Astrocyte of the hippocampus (primary cell): ENCODE measurements at places on chromosomes 2 and 18.

DNA sequence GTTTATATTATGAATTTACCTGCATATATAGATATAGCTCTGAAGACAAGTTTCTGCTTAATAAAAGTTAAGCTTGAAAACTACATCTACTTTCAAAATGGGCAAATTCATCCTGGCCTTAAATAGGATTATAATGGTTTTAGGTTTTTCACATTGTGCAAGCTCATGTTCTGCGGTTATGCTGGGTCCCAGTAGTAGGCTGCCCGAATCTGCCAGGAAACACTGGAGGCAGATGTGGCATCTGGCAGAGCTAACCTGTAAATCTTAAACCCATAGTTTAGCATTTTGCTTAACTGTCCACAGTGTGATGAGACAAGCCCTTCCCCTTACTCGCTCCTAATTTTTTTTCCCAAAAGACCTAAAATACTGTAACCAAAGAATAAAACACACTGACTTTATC lies 234.2 kb downstream of the TCF4 start:
- DNase-seq = peak; percentile 55

- no peak for DNase-seq
Observed at GRCh38 chr18:41501848-41502247, 453.2 kb upstream of the PIK3C3 start.

- DNase-seq = no peak
Observed at GRCh38 chr2:25073914-25074313, 32.0 kb downstream of the EFR3B start.

- DNase-seq = no peak
Observed at GRCh38 chr2:120561379-120562035, 174.2 kb upstream of the GLI2 start.

DNA sequence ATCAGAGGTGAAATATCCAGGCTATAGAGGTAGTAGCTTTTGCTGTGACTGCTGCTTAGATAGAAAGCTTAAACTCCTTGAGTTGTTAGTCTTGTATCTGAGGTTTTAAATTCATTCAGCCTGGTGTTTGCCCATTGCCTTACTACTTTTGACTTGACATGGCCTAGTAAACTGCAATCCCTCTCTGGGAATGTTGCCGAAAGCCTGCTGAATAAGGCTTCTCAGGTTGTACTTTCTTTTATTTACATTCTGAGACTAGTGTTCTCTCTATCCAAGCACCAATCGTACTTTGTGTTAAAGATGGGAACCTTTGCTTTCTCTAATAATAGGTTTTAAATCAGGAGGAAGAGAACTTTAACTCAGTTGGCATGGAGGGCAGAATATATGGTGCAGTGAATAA lies 357.6 kb upstream of the CWC22 start:
- DNase-seq = no peak

GRCh38 chr2:168528016-168528415 lies 71.9 kb downstream of the CERS6 start:
- no peak for DNase-seq

GRCh38 chr2:222745836-222746559 lies 74.5 kb downstream of the MOGAT1 start:
- peak; percentile 44 for DNase-seq

GRCh38 chr2:137091704-137092103 lies 326.4 kb downstream of the THSD7B start:
- DNase-seq = no peak

DNA sequence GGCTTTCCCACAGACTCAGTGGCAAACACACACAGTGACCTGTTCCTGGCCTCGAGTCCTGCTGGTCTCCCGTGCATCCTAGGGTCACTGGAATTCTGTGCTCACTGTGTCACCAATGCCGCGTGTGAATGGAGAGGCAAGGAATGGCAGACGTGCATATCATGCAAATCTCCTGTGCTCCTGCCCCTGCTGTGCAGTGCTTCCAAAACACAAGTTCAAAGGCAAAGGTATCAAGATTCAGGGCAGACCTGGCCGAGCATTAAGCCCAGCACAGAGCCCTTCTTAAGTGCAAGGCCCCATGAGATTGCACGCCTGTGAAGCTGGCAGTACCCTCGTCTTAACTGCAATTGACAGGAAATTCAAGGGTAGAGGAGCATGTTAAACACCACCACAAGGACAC lies 129.1 kb downstream of the NDUFA10 start:
- DNase-seq = no peak

- no peak for DNase-seq
Observed at GRCh38 chr18:23648940-23649607, 13.6 kb downstream of the ANKRD29 start.

DNA sequence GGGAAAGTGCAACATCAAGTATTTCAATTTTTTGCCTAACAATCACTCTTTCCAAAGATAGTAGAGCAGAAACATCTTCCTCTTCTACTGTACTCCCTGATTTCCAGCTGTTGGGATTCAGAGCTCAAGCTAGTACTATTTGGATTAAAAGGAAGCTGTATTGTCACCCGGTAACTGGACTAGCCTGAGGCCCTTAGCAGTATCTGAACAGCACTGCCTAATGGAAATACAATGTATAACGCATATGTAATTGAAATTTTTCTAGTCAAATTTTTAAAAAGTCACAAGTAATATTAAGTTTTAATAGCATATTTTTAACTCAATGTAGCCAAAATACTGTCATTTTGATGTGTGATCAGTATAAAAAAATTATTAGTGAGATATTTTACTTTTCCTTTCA lies 86.2 kb downstream of the COX7A2L start:
- DNase-seq = no peak

GRCh38 chr2:71853858-71854257 lies 293.8 kb downstream of the CYP26B1 start:
- no peak for DNase-seq

GRCh38 chr2:89780318-89780717 lies 1088.8 kb downstream of the RPIA start:
- DNase-seq = no peak

- no peak for DNase-seq
Observed at GRCh38 chr18:52437161-52437560, 97.2 kb downstream of the DCC start.

- DNase-seq = peak; percentile 89
Observed at GRCh38 chr18:54828281-54828881, at the start of gene RAB27B. RAB27B (plus strand) TSS chr18:54828477; CDS start chr18:54877586, 49,109 bp downstream.

- DNase-seq = no peak
Observed at GRCh38 chr2:55715626-55716025, 22.0 kb upstream of the PNPT1 start.

DNA sequence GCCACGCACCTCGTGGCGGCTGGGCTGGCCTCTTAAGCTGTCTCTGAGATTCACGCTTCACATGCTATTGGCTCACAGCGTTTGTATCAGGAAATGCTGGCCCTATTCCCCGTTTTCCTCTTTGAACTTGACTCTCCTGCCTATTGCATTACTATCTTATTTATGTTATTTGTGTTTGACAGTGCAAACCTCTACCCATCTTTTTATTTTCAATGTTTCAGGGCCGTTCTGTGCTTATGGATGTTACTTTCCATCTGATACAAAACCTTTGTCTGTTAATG lies 149.9 kb upstream of the TWIST2 start:
- no peak for DNase-seq

DNA sequence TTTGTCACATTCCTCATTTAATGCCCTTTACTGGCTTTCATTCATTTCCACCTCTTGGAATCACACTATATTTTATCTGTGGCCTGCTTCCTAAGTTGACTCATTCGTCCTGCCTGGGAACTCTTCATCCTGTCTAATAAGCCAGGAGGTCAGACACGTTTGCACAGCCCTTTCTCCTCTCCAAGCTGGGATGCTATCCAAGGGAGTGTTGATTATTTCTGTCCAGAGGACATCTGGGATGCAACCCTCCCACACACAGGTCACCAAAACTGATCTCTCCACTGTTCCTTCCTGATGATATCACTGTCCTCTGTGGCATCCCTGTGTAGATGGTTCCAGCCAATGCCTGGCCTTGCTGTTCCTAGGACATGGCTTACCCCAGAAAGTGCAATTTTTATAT lies 79.8 kb upstream of the NOSTRIN start:
- DNase-seq = no peak

DNA sequence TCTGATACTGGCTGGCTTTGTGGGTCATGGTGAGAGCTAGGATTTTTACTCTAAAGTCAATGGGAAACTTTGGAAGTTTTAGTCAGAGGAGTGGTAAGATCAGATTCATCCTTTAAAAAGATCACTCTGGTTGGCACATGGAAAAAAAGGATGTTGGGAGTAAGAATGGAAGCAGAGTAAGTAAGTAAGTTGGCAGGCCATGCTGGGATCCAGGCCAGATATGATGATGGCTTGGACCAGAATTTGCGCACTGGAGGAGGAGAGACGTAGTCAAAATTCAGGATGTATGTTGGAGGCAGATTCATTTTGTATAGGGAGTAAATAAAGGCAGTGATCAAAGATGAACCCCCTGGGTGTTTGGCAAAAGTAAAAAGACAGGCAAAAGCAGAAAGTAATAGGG lies 283.3 kb upstream of the THSD7B start:
- DNase-seq = no peak

GRCh38 chr2:20625491-20626391 lies 25.2 kb downstream of the HS1BP3 start:
- no peak for DNase-seq

DNA sequence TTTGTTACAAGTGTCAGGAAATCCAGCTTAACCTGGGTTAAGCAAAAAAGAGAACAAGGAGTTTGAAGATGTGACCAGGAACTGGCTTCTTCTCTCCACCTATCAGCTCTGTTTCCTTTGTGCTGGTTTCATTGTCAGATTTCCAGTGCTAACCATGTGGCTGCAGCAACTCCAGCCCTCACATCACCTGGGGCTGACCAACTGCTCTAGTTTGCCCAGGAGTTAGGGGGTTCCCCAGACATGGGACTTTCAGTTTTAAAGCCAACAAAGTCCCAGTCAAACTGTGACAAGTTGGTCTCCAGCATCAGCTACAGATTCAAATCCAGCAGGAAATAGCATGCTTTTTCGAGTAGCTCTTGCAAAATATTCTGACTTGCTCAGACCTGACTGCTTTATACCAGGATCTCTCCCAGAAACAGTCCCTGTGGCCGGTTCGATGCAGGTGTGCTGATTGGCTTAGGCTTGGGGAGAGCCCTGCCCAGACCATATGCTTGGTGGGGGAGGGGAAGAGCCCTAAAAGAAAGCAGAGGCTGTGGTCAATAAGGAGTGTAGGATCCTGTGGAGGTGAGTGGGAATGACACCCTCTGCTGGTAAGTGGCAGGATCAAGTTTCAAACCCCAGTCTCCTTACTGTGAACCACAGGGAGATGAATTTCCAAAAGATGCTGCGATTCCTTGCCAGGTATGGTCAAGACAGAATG lies 49.5 kb downstream of the KCNE4 start:
- DNase-seq = peak; percentile 45

- no peak for DNase-seq
Observed at GRCh38 chr18:6865251-6865650, 135.7 kb downstream of the ARHGAP28 start.

- no peak for DNase-seq
Observed at GRCh38 chr2:29412197-29412925, 297.1 kb downstream of the CLIP4 start.

- peak; percentile 54 for DNase-seq
Observed at GRCh38 chr2:206092297-206092696, 6.3 kb upstream of the INO80D start.

DNA sequence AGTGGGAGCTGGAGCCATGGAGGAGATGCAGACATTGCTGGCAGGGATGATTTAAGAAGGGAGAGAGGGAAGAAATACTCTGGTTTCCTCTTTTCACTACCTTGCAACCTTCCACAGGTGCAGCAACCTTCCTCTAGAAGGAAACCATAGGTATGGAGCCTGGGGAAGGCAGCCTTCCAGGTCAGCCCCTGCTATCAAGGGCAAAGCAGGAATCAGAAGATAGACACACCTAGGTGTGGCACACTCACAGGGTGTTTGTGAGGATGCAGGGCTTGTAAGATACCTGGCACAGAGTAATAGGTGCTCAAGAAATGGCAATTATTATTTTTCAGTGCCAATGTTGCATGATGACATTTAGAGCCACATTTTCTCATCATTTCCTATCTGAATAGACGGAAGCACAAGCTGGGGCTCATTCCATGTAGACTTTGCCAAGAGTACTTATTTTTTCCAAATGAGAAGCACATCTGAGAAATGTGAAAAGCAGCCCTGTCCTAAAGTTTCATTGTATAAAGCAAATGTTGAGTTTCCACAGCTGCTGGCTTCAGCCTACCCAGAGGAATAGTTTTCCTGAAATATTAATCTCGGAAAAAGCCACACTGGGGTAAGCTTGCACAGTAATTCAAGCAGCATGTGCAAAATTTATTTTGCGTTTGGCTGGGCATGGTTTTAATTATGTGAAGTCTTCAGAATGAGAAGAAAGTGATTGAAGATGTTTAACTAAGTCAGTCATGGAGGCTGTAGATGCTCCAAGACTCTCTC lies 20.6 kb downstream of the EVA1A start:
- no peak for DNase-seq

DNA sequence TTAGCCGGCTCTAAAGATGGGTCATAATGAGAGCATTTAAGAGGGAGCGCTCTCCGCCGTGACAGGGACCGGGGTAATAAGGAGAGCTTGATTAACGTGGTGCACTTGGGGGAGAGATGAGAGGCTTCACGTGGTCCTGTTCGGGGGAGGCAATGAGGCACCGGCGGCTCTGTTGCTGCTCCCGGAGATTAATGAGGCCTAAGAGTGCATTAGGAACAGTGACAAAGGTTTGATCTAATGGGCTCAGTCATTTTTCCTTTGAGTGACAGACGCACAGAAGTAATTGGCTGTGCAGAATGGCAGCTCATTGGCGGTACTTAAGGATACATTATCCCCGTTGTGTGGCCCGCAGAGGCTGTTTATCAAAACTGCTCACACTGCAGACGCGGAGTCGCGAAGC lies 250.7 kb downstream of the GBX2 start:
- peak; percentile 6 for DNase-seq

- no peak for DNase-seq
Observed at GRCh38 chr2:45700407-45701013, 49.0 kb downstream of the PRKCE start.

- peak; percentile 38 for DNase-seq
Observed at GRCh38 chr2:162478721-162479129, 134.8 kb downstream of the GCA start.

DNA sequence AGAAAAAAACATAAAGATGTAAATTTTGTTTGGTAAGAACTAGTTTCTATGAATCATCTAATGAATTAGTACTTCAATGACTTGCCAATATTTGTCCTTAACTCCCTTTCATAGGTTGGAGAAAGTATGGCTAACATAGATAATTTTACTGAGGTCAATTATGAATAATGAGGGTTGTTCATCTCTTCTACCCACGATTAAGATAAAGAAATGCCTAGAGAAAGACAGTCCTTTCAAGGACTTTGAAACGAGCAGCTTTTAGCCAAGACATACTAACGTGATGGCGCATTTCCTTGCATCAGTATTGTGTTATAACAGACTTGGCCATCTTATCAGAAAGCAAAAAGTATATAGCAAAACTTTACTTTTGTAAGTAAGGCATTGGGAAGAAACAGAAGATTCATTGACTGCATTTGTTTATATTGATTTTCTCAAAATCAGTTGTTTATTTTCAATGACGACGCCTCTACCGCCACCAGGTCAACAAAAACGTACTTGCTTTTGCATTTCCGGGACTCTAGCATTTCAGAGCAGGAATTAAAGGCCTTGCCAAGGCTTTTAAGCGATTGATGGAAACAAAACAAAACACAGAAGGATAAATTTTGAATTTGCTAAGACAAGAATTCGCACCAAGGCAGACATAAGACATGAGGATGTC lies 961 bp downstream of the RBM43 start:
- no peak for DNase-seq

GRCh38 chr2:141513853-141514252 lies 617.0 kb downstream of the LRP1B start:
- no peak for DNase-seq

GRCh38 chr2:230589025-230589424 lies 123.6 kb upstream of the CAB39 start:
- DNase-seq = no peak
